ENCODE measurements at places on chromosomes 5 and 9. TPM values are rescaled to one million over a fixed set of nuclear protein-coding genes. Genes with fewer than 3 reads are reported as not detected.
A peak's percentile ranks its signal among the peaks of the same experiment; 100 is the strongest.

Gene QRFP
- polyA plus RNA-seq: not detected

Gene IL5
- not detected for polyA plus RNA-seq

Gene PLPP6
- 5.9 TPM for polyA plus RNA-seq

Gene LURAP1L
- polyA plus RNA-seq: 10.6 TPM

DNA sequence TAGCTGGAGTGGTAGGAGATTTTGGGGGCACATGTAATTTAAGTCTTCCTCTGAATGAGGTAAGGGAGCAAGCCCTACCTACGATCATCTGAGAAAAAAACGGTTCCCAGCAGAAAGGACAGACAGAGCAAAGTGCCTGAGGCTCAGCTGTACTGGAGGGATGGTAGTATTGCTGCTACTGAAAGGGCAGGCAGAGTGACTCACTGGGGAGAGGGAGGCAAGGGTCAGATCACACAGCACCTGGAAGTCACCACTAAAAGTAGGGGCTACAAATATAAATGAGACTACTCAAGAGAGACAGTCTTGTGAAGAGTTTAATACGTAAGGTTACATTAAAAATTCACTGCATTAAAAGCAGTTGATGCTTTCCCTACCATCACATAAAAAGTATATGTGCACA lies 75.9 kb downstream of the NFIB start:
- no peaks in the 10 kb centered on the region for H3K27me3 ChIP-seq
- H3K4me3 ChIP-seq: no peak overlapping the region
- no peak overlapping the region for H3K27ac ChIP-seq
- DNase-seq: peak; percentile 18
- H3K36me3 ChIP-seq: no peaks in the 10 kb centered on the region
- H3K4me1 ChIP-seq: peaks cover 5% of the 10 kb centered on the region

DNA sequence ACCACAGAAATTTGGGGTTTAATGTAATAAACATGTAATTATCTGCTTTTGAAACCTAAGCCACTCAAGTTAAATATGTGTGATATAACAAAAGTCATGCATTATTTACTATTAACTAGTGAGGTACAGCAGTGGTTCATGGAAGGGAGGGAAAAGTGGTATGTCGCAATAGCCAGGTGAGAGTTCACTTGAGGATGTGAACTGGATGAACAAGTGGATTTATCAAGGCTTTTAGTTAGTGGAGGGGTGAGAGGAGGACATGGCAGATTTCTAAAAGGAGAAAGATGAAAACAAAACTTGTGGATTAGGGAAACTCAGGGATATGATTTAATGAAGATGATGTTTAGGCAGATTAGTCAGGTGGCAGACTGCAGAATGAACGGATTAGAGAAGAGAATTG lies 141.3 kb upstream of the NFIB start:
- no peak overlapping the region for H3K4me3 ChIP-seq
- H3K27ac ChIP-seq: no peak overlapping the region
- DNase-seq: no peak

DNA sequence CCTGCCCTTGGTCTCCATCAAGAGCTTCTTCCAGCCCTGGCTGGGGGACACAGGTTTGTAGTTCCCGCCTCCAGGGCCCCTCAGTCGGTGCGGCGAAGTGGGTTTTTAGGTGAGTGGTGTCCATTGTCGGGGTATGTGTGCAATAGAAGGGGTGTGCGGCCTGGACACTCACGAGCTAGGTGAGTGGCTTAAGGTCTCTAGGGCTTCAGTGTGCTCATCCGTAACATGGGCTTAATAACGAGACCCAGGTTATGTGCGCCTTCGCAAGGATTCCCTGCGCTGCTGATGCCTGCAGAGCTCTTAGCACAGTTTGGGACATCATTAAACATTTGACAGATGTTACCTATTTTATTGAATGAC lies 656 bp downstream of the CEP78 start:
- H3K4me1 ChIP-seq: peaks cover 5% of the 10 kb centered on the region
- no peak for DNase-seq
- H3K4me3 ChIP-seq: peak overlapping the region; percentile 90
- H3K27me3 ChIP-seq: no peaks in the 10 kb centered on the region
- H3K36me3 ChIP-seq: no peaks in the 10 kb centered on the region
- peak overlapping the region; percentile 63 for H3K27ac ChIP-seq

DNA sequence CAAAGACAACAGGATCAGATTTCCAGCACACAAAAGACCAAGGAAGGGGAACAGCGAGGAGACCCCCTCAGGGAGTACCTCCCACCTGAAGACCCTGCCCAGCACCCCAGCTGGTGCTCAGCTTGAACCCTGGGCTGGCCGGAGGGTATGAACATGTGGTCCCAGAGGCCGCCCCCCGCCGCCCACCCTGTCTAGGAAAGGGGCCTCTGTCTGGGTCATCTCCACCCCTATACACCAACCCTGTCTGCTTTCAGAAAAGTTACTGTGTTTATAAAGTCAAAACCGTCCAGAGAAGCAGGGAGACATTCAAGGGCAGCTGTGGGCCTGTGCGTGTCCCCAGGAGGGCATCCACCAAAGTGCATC lies 72.2 kb downstream of the ADAMTS2 start:
- no peak for DNase-seq
- H3K27me3 ChIP-seq: no peaks in the 10 kb centered on the region
- H3K4me1 ChIP-seq: peaks cover 67% of the 10 kb centered on the region
- no peak overlapping the region for H3K4me3 ChIP-seq
- H3K27ac ChIP-seq: peak overlapping the region; percentile 93

- H3K27me3 ChIP-seq: no peaks in the 10 kb centered on the region
- H3K4me3 ChIP-seq: no peak overlapping the region
- H3K36me3 ChIP-seq: no peaks in the 10 kb centered on the region
- H3K27ac ChIP-seq: no peak overlapping the region
Observed at GRCh38 chr9:128927731-128928411, 7.1 kb downstream of the PHYHD1 start.

GRCh38 chr9:131776473-131776872 lies 36.6 kb upstream of the RAPGEF1 start:
- no peaks in the 10 kb centered on the region for H3K36me3 ChIP-seq
- no peak overlapping the region for H3K27ac ChIP-seq
- H3K4me1 ChIP-seq: no peaks in the 10 kb centered on the region
- peak; percentile 36 for DNase-seq
- H3K4me3 ChIP-seq: no peak overlapping the region

DNA sequence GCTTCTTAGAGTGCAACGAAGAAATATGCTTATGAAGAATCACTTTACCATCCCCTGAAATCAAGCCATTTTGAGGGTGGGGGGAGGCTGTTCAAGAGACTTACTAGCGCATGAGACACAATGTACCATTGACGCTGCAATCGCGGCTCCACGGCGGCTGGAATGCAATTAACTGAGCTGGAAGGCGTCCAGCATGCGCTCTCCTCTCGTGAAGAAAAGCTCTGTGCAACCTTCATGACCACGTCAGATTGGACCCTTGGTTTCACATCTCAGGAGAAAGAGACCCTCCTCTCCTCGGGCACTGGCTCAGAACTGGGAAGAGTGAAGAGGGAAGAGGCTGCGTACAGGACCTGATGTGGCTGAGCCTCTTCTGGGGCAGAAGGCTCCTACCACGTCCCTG lies 138.5 kb upstream of the IRX2 start:
- H3K36me3 ChIP-seq: no peaks in the 10 kb centered on the region
- H3K27ac ChIP-seq: no peak overlapping the region

DNA sequence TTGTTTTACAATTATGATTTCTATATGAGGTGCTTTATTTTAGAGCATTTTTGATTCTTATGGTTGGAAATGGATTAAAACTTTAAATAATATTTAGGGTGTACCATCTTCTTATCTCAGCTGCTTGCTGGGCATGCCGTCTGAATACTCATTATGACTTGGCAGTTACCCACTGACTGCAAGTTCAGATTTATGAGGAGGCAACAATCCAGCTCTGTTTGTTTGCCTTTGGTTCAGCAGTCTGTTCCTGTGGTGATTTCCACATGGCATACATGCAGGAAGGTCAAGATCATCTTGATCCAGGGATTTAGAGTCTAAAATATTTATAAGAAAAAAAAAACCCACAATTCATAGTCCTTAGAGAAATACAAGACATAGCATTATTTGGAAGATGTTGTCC lies 1254.5 kb upstream of the NUDT12 start:
- H3K27ac ChIP-seq: no peak overlapping the region
- DNase-seq: no peak
- H3K4me3 ChIP-seq: no peak overlapping the region
- H3K36me3 ChIP-seq: no peaks in the 10 kb centered on the region

DNA sequence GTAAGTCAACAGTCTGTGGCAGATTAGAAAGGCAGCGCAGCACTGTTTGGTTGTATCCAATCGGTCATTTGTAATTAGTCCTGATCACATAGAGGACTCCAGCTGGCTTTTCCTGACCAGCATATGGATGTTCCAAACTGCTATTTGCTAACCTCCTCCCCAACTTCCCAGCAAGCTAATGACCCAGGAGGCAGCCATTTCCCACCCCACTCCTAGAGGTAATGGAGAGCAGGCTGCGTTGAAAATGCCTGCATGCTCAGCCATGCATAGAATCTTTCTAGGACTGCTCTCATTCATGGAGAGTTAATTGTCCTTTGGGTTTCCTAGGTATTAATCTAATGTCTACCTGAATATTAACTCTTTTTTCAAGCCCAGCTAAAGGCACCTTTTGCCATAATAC lies 850.6 kb upstream of the WWC1 start:
- no peak overlapping the region for H3K4me3 ChIP-seq
- DNase-seq: no peak
- H3K27ac ChIP-seq: no peak overlapping the region
- no peaks in the 10 kb centered on the region for H3K36me3 ChIP-seq

DNA sequence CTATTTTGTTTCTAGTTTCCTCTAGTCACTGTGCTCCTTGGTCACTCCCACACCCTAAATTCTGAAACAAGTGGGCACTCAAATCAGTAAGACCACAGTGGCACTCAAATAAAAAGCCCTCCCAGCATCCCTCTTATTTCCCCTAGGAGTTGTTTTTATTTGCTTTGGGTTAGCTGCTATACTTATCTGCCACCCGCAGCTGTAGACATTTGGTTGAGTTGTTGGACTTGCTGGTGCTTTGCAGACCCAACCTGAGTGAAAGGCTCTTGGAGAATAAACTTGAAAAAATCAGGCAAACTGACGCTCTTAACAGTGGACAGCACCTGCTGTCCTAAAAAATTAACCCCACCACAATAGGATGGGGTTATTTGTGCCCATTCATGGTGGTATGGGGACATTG lies 203.0 kb downstream of the SPATA31A6 start:
- H3K27me3 ChIP-seq: no peaks in the 10 kb centered on the region
- no peak overlapping the region for H3K27ac ChIP-seq
- H3K4me1 ChIP-seq: no peaks in the 10 kb centered on the region
- DNase-seq: no peak

- no peaks in the 10 kb centered on the region for H3K36me3 ChIP-seq
- H3K4me3 ChIP-seq: peak overlapping the region; percentile 87
- H3K27me3 ChIP-seq: no peaks in the 10 kb centered on the region
Observed at GRCh38 chr9:91424403-91425176, 958 bp upstream of the NFIL3 start.

DNA sequence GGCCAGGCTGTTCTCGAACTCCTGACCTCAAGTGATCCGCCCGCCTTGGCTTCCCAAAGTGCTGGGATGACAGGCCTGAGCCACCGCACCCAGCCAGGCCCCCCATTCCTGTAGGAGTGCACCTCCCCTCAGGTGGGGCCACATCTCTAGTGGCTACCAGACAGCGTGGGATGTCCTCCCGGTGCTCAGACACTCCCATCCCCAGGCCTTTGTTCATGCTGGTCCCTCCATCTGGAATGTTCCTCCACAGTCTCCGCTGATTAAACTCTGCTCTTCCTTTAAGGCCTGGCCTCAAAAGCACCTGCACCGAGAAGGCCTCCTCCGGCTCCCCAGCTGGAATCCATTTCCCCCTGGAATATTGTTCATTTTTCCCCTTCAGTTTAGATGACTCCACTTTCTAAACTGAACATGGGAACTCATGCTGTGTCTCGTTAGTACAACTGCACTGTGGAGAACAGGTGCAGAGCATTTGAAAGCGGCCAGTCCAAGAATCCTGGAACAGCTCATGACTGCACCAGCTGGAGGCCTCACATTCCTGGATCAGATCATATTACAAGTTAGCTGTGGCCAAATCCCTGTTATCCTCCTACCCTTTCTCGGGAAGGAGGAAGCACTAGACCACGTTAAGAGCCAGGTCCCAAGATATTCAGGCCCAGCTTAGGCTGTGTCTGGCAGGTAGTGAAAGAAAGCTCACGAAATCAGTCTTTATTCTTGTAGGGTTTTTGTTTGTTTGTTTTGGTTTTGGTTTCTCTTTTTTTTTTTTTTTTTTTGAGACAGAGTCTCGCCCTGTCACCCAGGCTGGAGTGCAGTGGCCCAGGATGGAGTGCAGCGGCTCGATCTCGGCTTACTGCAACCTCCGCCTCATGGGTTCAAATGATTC lies 10.8 kb upstream of the PRRC2B start:
- no peaks in the 10 kb centered on the region for H3K36me3 ChIP-seq
- H3K4me3 ChIP-seq: no peak overlapping the region
- H3K27me3 ChIP-seq: no peaks in the 10 kb centered on the region

- H3K4me3 ChIP-seq: no peak overlapping the region
- H3K4me1 ChIP-seq: no peaks in the 10 kb centered on the region
- peak; percentile 7 for DNase-seq
- no peak overlapping the region for H3K27ac ChIP-seq
Observed at GRCh38 chr9:120336021-120336752, 243.8 kb downstream of the CDK5RAP2 start.

DNA sequence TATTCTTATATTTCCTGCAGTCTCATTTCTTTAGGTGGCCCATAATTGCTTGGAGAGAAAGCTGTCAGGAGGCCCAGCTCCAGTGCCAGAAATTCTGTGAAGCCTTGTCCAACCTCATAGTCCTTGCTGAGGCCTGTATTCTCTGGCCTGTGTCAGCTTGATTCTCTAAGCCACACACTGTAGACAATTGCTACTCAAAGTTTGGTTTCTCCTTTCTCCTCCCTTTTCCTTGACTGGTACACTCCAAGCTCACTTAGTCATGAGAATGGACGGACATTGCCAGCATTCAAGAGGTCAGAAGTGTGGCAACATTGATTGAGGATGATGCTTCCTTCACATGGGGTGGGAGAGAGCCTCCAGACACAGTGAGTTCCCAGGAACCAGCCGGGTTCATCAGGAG lies 71.3 kb upstream of the CXCL14 start:
- DNase-seq: no peak
- no peaks in the 10 kb centered on the region for H3K36me3 ChIP-seq
- no peaks in the 10 kb centered on the region for H3K27me3 ChIP-seq

- H3K27me3 ChIP-seq: no peaks in the 10 kb centered on the region
- peaks cover 12% of the 10 kb centered on the region for H3K4me1 ChIP-seq
- no peak overlapping the region for H3K4me3 ChIP-seq
- peak; percentile 86 for DNase-seq
- H3K27ac ChIP-seq: peak overlapping the region; percentile 81
- H3K36me3 ChIP-seq: no peaks in the 10 kb centered on the region
Observed at GRCh38 chr5:143002459-143003327, 232.5 kb downstream of the ARHGAP26 start.
